Activated naive CD8-positive, alpha-beta T cell treated with anti-CD3 and anti-CD28 coated beads, Interleukin-2, amount 50 U/mL, for 24 hours (primary cell): ENCODE measurements at places on chromosomes 16 and 17.

- no peak for DNase-seq
Observed at GRCh38 chr17:17792037-17792550, 44.7 kb downstream of the SREBF1 start.

DNA sequence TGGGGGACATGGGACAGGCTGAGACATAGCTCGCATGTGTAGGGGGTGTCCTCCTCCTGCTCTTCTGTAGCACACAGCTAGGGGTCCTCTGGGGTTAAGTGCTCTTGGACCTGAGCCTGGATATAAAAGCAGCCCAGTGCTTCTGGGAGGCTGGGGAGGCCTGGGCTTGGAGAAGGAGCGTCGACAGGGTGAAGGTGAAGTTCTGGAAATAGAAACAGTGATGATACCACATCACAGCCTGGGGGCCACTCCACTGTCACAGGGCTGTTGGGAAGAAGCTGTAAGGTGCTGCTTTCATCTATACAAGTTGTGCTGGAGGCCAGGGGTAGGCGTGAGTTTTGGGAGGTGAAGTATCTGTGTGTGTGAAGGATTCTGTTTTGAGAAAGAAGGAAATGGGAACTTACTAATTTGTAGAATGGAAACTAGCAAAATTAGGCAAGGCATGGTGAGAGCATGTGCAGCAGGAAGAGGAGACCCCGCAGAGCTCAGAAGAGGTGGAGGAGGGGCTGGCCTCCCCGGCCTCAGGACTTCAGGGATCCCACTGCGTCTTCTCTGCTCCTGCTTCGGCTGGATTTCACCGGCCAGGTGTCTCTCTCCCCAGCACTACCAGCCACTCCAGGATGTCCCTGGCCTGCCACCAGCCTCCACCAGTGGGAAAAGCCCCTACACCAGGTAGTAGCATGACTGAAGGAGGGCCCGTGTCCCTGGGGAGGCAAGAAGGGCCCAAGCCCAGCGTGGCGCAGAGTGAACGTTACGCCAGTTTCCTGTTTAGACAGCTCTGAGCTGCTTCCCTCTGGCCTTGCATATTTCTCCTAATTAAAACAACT is 19.4 kb downstream of the PLCG2 start:
- peak; percentile 49 for DNase-seq

DNA sequence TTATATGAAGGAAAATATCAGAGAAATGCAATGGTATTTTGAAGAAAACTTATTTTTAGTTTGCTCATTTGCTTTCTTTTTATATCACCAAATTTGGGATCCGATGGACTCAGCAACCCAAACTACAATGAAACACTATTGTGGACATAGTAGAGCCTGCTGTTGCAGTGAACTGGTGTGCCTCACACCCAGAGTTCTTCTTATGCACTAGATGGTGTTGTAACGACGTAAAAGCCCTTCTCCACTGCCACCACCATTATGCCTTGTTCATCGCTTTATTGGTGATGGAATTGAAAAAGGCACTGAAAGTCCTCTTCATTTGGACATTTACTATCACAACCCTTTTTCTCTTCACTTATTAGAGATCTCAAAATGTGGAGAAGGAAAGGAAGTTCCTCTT is 381.3 kb downstream of the CDH8 start:
- no peak for DNase-seq

DNA sequence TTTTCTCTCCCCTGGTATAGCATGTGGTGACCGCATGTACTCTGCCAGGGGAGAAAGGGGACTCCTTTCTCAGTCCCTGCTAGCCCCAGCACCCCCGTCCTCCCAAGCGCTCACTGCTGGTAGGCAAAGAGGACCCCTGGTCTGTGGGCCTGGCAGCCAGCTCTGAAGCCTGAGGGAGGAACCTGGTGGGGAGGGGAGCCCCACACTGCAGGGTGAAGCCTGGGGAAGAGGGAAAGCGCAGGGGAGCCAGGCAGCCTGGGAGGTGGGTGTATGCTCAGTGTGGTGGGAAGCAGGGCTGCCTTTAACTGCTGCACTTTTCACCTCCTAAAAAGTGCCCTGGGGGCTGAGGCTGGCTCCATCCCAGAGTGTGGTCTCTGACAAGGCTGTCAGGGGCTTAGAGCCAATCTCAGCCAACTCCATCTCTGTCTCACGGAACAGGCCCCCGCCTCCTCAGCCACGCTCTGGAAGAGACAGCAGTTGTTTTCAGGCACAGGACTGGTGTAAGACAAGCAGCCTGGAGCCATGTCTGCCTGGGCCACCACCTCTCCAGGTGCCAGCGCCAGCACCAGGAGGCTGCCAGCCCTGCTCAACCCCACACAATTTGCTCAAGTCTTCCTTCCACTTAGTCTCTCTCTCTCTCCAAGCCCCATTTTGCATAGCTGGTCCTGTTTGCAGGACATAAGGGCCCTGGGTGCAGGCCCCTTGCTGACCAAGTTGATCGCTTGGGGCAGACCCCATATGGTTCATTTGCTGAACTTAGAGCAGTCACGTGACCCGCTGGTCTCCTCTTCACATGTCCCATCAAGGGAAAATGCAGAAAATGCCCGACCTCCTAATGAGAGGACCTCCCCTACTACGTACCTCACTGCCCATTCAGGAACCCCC is 14.7 kb upstream of the TBX2 start:
- no peak for DNase-seq

GRCh38 chr16:444027-444426 is 18.6 kb downstream of the RAB11FIP3 start:
- no peak for DNase-seq

GRCh38 chr17:28862561-28862960 is 7.7 kb downstream of the ERAL1 start:
- no peak for DNase-seq

GRCh38 chr16:66844009-66844341 is 239 bp upstream of the CA7 start:
- DNase-seq, result no peak

DNA sequence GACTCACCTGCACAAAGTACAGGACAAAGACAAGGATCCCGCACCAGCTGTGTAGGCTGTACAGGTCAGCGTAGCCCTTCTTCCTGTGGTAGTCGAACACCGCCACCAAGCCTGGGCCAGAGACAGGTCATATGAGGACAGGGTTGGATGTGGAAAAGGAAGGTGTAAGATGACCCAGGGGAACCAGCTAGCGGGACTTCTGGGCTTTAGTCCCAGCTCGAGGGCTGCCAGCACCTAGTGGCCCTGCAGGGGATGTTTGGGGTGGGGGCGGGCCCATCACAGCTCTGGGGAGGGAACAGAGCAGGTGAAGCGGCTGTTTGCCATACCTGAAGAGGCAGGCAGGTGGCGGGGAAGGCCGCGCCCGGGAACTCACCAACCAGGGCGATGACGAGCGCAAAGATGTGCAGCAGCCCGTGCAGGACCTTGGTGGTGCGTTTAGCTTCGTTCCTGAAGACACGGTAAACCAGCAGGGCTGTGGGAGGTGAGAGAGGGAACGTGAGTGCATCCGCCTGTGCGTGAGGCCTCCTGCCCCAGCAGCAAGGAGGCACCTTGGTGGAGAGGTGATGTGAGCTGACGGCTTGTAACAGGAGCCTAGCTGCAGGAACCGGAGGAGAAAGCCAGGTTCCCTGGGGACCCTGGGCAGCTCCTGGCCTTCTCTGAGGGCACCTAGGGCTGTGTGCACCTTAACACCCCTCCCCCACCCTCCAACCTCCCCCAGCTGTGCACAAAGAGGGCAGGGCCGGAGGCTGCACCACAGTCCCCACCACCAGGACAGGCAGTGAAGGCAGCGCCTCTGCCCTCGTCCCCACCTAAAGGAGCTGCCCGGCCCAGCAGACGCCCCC is 10.2 kb downstream of the CYB561 start:
- DNase-seq, result no peak

- DNase-seq, result no peak
Observed at GRCh38 chr17:76700617-76701470, 9.9 kb downstream of the MXRA7 start.

DNA sequence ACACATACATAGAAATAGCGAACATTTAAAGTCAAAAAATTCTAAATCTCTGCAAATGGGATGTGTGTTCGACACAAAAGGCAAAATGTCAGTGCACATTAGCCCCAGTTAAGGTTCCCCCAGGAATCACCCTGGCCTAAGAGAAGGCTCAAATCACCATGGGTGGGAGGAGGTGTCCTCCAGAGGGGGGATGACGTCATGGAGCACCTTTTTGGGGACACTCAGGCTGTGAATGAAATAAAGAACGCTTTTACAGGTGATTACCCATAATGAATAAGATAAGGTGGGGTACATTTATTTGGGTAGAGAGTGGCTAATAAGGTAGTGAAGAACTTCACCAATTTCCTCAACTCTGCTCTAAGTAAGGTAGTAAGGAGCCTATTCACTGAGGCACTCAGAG is 26.4 kb downstream of the WNT3 start:
- DNase-seq, result no peak

GRCh38 chr16:29975134-29975538 is 1.5 kb downstream of the TAOK2 start:
- no peak for DNase-seq

- DNase-seq, result no peak
Observed at GRCh38 chr17:67920212-67920611, 76.1 kb downstream of the C17orf58 start.

- DNase-seq, result no peak
Observed at GRCh38 chr17:69175625-69176456, 34.1 kb upstream of the ABCA6 start.

DNA sequence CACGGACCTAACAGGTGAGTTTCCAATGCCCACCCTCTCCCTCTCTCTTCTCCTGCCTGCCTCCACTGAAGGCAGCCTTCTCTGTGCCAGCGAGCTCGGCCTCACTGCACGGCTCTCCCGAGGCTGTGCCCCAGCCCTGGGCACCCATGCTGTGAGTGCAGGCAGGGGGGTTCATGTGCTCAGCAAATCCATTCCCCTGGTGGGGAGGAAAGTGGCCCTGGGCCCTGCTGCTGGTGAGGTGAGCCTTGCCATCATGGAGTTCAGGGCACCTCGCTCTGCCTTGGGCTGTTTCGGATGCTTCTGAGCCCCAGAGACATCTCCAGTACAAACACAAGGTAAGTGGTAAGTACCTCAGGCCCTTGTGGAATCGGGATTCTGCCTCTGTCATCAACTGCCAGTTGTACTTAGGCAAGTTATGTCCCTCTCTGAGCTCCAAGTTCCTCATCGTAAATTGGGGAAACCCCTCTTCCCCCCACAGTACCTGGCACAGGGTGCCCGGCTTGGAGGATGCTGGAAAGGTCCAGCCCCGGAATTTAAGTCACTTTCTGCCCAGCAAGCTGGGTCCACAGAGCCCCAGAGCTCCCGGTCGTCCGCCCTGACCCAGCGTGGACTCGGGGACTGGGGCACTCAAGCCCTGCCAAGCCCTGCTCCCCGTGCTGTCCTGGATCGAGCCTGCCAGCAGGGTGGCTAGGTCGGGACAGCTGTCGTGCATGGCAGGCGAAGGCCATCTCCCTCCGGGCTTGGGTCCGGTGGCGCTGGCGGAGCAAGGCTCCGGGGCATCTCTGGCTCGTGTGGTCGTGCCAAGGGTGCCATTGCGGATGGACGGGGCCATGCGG is 684 bp upstream of the NUDT16L1 start:
- no peak for DNase-seq

DNA sequence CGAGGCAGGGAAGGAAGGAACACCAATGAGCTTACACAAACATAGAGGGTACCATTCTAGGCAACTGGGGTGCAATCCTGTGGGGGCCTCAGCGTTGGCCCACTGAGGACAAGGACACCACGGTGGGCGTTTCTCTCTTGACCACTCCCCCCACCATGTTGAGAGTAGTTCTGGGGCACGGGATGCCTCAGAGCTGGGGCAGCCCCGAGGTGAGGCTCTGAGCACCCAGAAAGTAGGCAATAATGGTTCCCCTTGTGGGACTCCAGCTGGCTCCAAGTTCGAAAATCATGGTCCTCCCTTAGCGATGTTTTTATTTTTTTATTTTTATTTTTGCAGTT is 5.1 kb downstream of the PRSS21 start:
- DNase-seq, result no peak
